ENCODE measurements at places on chromosomes 5 and 9.

DNA sequence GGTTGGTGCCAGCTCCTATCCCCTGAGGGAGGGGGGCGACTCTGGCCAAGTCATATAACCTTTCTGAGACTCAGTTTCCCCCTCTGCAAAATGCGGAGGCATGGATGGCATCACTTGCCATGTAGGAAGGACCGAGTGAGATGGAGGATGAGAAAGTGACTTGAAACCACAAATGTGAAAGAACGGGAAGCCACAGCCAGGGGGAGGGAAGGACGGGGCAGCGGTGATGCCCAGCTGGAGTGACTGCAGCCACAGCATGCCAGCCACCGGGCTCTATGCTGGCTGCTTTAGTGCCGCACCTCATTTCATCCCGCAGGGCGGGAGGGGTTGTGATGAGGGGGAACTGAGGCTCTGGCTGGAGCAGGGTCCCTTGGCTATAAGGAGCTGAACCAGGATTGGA lies 74.5 kb downstream of the HMCN2 start:
- no peak for DNase-seq

DNA sequence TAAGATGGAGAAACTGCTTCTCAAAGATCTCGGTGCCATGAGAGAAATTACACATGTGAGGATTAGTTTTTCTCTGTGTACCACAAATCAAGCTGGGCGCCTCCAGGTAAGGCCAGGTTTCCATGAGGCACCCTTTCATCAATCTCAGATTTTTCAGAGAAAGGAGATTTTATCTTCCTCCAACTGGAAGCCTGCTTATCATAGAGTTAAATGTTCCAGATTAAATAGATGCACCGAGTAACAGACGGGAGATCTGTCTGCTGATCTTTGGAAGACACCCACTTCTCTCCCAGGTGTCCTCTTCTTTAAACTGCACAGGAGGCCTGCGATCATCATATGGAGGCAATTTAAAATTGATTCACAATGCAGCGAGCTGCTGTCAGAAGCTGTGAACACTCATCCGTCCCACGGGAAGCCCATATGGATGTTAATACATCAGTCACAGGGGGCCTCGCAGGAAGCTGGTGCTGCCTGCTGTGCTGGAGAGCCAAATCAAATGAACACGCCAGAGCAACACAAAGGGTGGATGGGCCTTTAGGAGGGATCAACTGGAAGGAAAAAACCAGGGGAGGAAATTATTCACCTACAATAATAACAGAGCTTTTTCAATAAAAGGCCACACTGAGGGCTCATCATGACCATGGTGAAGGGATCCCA lies 93.3 kb downstream of the TLE1 start:
- DNase-seq, result no peak

GRCh38 chr5:159459951-159460538 lies 129.8 kb upstream of the IL12B start:
- no peak for DNase-seq

- DNase-seq, result no peak
Measured at GRCh38 chr5:1772634-1773033, 27.0 kb downstream of the MRPL36 start.

DNA sequence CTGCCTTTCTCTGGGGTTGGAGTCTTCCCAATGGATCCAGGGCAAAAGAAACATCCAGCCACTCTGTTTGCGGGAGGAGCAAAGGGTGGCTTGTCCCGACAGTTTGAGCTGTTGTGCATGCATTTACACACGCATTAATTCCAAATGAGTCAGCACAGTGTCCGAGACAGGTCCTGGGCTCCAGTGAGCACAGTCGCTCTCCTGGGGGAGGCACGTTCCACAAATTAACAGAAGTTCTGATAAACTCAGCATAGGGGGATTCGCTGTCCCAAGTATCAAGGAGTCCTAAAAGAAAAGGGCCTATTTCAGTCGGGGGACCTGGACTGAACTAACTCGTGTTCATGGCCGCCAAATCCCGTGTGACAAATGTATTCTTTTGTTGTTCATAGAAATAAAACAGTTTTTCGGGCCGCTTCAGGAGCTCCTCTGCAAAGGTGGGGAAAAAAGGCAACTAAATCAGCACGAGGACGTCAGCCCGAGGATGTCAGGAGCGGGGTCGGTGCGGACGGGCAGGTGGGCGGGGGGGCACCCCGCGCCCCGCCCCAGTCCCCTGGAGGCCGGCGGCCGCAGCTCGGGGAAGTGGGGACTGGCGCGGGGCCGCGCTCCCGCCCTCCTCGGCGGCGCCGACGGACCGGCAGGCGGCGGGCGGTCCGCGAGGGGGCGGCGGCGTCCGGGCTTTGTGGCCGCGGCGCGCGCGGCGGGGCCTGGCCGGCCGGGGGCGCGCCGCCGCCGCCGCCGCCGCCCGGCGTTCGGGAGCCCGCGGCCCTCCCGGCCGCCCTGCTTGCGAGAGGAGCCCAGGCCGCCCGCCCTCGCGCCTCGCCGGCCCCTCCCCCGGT lies at the start of gene MSANTD3:
TSS of gene MSANTD3 (plus strand) at position 614 of the 836 bp plus-strand sequence. CDS start 14,796 bp downstream, outside the sequence.
- peak; percentile 49 for DNase-seq

DNA sequence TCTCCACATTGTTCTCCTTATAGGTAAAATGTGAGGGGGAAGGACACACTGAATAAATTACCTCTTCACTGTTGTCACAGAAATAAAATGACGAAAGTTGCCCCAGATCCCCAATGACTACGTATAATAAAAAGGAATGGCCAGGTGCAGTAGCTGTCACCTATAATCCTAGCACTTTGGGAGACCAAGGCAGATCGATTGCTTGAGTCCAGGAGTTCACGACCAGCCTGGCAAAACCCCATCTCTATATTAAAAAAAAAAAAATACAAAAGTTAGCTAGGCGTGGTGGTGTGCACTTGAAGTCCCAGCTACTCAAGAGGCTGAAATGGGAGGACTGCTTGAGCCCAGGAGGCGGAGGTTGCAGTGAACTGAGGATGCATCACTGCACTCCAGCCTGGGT lies 82.2 kb upstream of the APC start:
- DNase-seq, result no peak

- no peak for DNase-seq
Measured at GRCh38 chr5:157362012-157362411, 96.1 kb downstream of the CYFIP2 start.

GRCh38 chr5:108145351-108145750 lies 236.5 kb downstream of the FBXL17 start:
- no peak for DNase-seq

- DNase-seq, result no peak
Measured at GRCh38 chr9:137749511-137749910, 128.1 kb upstream of the CACNA1B start.

DNA sequence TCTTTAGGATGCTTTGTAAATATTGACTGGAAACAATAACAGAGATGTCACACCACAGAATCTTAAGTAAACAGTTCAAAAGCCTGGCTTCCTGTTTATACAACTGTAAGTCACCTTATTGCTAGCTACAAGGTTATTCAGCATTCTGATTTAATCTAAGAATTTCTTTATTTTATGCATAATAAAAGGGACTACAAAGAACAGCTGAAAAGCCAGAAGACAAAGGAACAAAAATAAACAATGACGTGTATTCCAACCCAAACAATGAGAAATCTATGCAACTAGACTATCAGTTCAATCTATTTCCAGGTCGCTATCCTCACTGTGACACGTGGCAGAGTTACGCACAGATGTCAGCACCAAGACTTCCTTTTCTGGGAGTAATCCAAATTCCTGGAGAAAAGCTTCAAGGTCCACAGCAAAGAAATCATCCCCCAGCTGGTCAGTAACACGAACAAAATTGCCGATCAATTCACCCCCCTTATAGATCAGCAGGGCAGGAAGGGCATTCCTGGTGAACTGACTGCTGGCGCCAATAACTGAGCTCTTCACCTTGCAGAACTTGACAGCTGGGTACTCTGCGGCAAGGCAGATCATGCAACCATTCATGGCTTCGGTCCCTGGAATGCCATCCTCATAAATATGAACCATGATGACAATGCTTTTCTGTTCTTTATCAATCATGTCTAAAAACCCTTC lies 8.4 kb downstream of the PDCL start:
- DNase-seq, result no peak

- no peak for DNase-seq
Measured at GRCh38 chr5:56071470-56071869, 76.7 kb upstream of the IL6ST start.

- DNase-seq, result no peak
Measured at GRCh38 chr9:135048046-135048757, 39.3 kb upstream of the OLFM1 start.

- DNase-seq, result no peak
Measured at GRCh38 chr9:91086657-91087461, 274.9 kb downstream of the AUH start.

DNA sequence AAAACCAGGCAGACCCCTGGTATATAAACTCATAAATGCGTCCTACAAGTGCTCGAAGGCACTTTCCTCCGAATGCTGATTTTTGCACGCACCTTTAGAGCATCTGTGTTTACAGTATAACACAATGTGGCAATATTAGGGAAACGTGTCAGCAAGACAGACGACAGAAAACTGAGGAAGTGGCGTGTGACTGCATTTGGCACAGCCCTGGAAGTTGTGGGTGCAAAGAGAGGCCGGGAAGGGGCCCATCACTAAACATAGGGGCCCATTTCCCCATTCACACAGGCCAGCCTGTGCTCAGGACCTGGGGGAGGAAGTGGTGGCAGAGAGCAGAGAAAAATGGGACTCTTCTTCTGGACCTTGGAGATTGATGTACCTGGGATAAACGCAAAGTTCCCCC lies 48.2 kb downstream of the RASGEF1C start:
- DNase-seq, result no peak

DNA sequence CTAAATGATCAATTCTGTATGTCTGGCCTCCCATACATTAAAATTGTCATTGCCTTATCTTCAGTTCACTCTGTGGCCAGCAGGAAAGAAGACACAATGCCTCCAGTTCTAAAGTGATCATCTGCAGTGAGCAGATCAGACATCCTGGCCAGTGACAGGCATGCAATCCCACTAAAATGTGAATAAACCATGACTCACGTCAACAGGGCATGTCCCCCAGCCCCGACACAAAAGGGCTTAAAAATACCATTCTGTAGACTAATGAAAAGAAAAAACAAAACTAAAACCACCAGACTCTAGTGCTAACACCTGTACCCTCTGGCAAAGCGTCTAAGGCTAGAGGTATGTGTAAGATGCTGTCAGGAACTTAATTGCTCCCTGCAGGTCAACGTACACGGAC lies 38.5 kb downstream of the DDX31 start:
- no peak for DNase-seq

DNA sequence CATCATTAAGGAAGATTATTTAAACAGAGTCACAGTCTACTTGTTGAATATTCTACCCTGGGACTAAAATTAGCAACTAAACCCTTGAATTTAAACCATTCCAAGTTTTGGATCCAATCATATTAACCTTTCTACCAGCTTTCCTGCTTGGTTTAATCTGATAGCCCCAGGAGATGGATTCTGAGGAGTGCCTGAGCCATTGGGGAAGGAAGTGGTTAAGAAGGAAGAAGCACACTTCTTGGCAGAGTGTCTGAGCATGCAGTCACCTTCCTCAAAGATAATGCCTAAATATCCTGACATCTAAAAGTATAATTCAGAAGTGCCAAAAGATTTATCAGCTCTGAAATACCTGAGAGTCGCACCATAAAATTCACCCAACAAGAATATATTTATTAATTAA lies 74.1 kb upstream of the SNCAIP start:
- no peak for DNase-seq

- DNase-seq, result no peak
Measured at GRCh38 chr5:102660111-102660510, 95.0 kb upstream of the PAM start.

Measured in CD4-positive, alpha-beta memory T cell (primary cell).